Mesenchymal stem cell (in vitro differentiated cells and primary cell): ENCODE measurements at places on chromosomes 1 and 21.

GRCh38 chr1:70487459-70487815, 76.4 kb downstream of the CTH start:
- no peak for DNase-seq

DNA sequence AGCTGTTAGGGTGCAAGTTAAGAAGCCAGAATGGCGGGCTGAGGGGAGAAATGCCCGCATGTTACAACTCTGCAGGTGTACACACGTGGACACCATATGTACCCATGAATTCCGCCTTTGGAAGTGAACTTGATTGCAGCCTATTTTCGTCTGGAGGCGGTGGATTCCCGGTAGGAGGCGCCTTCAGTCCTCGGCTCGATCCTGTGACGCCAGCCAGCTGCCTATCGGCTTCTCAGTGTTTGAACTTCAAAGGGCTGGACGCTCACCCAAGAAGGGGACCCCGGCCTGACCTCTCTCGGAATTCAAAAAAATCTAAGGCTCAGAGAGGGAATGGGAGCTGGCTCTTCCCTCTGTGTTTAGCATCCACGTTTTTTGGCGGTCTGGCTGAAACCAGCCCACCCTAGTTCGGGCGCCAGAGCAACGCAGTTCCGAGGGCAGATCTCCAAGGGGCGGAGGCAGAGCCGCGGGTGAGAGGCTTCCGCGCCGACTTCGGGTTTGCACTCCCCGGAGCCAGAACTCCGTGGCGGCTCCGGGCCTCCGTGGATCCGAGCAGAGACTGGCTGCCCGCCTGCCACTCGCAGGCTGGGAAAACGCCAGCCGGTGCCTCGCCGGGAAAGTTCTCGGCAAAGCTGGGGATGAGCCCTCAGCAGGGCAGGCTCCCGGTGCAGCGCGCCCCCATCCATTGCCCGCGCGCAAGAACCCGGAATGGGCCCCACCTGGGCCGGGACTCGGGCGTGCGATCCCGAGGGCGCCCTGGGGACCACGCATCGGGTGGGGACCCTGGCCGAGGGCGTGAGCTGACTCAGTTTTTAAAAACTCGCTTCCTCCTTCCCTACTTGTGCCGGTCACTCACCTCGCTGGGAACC, 996 bp upstream of the TMEM51 start:
- peak; percentile 93 for DNase-seq

DNA sequence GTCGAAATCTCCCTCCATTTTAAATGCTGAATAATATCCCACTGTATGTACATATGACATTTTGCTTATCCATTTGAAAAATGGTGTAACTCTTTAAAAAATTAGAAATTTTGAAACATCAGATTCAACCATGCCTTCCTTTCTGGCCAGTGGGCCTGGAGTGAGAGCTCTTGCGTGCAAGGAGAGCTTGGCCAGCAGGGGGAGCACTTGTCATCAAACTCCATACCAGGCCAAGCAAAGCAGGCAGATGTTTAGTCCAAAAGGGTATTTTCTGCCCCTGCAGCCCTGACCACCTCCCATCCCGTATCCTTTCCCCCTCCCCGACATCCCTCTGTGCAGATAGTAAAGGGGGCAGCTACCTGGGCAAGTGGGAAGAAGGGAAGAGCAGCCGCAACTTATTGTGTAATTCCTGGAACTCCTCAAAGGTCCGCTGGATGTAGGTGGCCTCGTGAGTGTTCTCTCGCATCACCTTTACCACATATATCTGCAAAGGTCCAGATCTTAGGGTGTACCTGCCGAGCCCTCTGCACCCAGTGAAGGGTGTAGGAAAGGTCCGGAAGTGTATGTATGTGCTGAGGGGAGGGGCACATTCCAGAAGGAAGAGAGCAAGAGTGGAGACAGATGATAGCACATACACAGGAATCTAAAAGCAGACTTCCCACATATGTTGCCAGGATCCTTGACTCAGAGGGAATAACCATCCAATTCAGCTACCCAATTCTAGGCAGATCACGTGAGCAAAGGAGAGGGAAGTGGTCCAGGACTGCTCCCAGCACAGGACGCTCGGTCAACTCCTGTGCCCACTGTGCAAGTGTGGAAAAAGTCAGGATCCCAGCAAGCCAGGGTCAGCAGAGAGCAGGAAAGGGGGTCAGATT, 19.9 kb upstream of the PPP1R15B start:
- DNase-seq, result peak; percentile 72

DNA sequence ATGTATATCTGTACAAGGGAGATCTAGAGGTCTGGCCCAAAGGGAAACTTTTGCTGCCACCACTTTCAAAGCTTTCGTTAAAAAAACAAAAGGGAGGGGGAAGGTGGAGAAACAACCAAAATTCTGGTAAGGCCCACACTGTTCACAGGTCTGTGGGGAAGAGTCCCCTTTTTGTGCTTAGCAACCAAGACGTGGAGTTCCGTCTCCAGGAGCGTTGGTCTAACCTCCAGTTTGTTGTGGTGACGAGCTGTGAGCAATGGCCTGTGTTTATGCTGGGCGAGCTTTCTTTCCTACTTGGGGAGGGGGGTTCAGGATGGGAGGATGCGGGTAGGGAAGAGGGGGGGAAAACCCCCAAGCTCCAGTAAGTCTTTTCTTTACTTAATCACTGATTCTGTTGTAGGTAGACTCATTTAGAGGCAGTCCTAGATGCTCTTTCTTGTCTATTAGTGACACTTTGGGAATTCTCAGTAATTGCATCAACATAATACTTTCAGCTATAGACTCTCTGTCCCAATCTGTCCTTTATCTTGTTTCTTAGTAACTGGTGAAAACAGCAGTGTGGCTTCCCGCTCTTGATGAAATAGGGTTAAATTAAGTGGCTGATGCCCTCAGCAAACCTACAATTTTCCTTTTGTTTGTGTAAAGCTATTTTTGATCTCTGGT, 1.5 kb downstream of the HIPK1 start:
- peak; percentile 97 for DNase-seq

- DNase-seq, result no peak
These were observed 234.7 kb upstream of the CSF3R start for GRCh38 chr1:36717431-36717830.

DNA sequence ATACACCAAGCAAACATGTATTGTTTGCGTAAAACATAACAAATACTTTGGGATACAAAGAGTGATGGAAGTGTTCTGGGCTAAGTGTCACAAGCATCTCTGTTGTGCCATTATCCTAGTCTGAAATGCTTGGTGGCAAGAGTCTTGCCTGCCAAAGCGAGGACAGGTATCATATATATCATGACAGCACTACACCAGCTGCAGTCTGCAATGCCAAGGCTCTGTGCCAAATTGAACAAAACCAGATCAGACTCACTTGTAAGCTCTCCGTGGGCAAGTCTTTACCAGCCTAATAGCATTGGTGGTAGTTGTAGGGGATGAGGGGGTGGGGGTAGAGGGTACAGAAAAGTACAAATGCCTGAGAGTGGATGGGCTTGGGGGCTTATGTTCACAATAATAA, 119.2 kb downstream of the RWDD3 start:
- no peak for DNase-seq

- DNase-seq, result no peak
These were observed 22.5 kb upstream of the NPL start for GRCh38 chr1:182766881-182767645.
